ENCODE measurements at places on chromosomes 5 and 9.

DNA sequence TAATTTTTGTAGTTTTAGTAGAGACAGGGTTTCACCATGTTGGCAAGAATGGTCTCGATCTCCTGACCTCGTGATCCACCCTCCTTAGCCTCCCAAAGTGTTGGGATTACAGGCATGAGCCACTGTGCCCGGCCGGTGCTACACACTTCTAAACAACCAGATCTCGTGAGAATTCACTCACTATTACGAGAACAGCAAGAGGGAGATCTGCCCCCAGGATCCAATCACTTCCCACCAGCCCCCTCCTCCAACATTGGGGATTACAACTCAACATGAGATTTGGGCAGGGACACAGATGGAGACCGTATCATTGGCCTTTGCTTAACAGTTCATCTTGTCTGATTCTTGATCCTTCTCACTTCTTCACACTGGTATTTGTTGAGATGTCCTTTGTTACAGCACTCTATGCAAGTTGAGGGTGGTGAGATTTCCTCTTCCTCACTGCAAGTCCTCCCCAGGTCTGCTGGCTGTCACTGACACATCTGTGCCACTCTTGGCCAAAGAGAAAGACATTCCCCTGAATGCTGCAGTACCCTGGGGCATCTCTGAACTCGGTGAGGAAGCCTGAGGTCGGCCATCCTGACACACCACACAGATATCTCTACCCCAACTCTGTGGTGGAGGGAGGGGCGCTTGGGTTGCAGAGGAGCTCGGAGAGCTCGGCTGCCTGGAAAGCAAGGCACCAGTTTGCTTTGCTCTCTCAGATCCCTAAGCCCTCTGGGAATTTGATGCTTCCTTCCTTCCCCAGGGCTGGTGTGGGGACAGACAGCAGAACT is 4.2 kb upstream of the SUB1 start:
- no peak for DNase-seq

DNA sequence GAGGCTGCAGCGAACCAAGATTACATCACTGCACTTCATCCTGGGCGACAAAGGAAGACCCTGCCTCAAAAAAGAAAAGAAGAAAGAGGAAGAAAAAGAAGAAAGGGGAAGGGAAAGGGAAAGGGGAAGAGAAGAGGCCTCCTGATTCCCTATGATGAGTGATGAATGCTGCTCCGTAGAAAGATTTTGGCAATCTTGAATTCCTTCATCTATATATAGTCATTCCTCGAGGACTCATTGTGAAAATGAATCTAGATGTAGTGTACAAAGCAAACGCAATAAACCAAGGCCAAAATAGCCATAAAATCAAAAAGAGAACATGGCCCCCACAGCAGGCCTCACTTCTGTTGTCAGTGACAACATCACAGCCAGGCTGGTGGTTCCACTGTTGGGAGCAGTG is 218.0 kb downstream of the DCP2 start:
- no peak for DNase-seq

GRCh38 chr9:134381671-134382516 is 55.6 kb downstream of the RXRA start:
- no peak for DNase-seq

- DNase-seq: no peak
Measured at GRCh38 chr5:115457571-115457970, 87.0 kb downstream of the FEM1C start.

DNA sequence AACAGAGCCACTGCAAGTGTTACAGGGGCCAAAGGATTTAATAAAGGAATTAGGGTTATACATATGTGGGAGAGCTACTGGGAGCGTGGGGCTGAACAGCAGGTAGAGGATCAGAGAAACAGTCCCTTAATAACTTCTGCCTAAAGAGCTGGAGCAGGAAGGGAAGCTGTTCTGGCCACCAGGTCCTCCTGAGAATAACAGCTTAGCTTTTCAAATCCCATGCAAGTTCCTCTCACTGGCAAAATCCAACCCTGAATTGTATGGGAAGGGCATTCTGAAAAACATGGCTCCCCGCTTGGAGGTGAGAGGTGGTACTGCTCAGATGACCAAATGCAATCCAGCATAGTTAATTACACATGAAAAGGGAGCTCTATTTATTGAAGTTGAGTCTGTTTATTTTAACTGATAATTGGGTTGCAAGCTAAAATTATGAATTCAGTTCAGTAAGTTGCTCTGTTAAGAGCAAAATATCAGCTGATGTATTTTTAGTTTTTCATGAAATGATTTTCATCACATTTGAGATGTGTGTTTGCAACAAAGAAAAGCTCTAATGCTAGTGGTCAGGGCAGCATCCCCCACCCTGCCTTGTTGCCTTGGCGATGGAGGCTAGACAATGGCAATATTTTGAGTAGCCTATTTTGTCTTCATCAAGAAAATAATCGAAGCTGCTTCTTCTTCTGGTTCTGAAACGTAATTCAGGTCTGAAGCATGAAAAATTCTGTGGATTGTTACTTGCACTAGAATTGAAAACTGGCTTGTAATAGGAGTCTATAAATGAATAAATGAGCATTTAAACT is 58.4 kb upstream of the SH3GL2 start:
- DNase-seq: no peak

- no peak for DNase-seq
Measured at GRCh38 chr9:89941875-89942274, 337.1 kb downstream of the GADD45G start.

GRCh38 chr5:82174128-82174918 is 103.8 kb downstream of the RPS23 start:
- peak; percentile 25 for DNase-seq

DNA sequence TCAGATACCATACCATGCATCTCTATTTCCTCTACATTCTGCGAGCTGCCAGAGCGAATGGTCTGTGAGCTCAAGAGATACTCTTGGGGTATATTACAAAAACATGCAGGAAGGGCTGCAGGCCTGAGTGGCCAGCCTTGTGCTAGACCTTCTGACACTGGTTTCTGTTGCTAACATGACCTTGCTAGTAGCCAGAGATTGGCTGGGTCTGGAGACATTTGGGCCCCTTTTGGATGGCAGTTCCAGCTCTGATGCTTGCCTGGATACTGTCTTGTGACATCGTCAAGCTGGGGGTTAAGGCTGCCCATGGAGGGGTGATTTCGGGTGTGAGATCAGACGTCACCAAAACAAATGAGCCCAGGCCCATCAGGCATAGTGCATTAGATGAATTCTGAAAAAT is 56.1 kb upstream of the FSTL4 start:
- DNase-seq: no peak

DNA sequence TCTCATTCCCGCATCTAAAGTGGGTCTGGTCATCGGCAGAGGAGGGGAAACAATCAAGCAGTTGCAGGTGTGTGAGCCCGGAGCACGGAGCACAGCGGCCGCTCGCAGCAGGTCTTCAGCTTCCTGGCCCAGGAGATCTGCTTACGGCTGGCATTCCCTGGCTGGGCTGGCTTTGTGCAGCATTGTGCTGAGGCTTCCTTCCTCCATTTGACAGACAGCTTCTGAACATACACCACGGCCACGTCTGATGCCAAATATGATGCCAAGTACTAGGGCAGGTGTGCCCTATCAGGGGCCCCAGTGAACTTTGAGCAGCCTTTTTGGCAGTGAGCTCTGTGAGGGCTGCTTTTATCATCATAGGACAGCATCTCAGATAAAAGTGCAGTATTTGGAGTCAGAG is 37.1 kb downstream of the FUBP3 start:
- no peak for DNase-seq

GRCh38 chr9:80125731-80126264 is 554.0 kb downstream of the TLE4 start:
- no peak for DNase-seq

DNA sequence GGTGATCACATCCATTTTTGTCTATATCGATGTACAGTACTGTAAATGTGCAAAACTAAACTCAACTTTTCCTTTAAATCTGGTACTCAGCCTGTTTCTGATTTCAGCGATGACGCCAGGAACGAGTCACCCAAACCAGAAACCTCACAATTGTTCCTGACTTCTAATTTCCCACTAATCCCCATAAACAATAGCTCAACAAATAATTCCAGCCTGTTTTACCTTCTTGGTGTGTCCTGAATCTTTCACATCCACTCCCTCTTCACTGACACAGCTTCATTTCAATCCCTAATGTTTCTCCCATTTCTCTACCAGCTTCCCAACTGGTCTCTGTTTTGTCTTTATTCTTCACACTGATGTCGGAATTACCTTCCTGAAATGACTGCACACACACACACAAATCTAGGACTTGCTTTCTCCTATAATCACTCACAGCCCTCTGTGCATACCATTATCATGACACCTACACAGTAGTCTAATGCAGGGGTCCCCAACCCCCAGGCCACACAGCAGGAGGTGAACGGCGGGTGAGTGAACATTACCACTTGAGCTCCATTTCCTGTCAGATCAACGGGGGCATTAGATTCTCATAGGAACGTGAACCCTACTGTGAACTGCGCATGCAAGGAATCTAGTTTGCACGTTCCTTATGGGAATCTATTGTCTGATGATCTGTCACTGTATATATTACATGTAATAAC is 97.8 kb upstream of the SLC30A5 start:
- no peak for DNase-seq

GRCh38 chr5:159734366-159734765 is 181.9 kb upstream of the ADRA1B start:
- no peak for DNase-seq

- DNase-seq: no peak
Measured at GRCh38 chr9:117750401-117750800, 46.2 kb downstream of the TLR4 start.

DNA sequence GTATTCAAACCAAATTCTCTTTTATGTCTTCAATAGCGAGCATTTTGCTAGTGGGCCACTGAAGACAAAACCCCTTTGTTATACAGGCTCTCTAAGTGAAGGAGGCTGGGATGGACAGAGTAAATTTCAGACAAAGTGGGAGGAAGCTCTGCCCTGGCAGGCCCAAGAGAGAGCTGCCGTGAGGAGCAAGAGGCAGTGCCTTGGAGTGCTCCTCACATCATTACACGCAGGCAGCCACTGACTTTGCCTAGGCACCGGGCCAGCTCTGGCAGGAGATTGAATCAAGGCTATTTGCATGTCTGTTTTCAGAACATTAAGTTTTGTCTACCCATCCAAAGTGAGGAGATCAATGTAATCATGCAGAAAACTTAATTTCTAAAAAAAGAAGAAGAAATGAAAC is 167.7 kb downstream of the CCDC192 start:
- no peak for DNase-seq

DNA sequence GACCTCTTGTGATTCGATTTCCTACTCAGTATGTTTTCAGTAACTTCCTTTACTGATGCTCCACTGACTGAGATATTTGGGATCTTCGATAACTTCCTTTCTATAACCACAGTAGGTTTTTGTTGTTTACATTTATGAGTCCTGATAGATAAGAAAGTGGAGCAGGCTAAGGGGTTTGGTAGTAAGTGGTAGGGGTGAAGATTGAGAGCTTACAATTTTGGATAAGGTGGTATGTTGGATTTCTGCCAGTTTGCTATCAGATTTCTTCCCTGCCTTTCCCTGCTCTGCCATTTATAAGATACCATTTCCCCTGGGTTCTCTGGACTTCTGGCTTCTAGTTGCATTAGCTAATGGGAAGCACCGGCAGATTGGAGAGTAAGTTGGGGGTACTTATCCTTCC is 7.9 kb upstream of the NDUFS4 start:
- DNase-seq: no peak

GRCh38 chr5:31554552-31554951 is 22.5 kb downstream of the C5orf22 start:
- no peak for DNase-seq

- no peak for DNase-seq
Measured at GRCh38 chr9:95499847-95500246, 16.9 kb downstream of the PTCH1 start.

DNA sequence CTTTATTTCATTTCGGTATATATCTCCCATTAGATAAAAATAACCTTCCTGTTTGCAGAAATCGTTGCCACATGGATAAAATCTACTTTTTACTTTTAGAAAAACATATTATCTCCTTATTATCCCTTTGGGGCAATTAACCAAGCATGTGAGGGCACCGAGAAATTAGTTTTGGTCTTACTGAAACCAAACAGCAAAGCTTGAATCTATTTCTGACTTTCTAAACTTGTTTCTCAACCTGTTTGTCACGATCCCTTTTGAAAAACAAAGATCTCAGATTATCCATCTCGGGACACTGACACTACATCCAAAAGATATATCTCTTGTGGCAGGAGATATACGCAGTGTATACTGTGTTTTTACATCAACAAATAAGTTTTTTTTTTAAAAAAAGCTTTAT is 2.3 kb downstream of the TUT7 start:
- no peak for DNase-seq

GRCh38 chr9:108933231-108933717 is 650 bp downstream of the ELP1 start:
- DNase-seq: no peak

DNA sequence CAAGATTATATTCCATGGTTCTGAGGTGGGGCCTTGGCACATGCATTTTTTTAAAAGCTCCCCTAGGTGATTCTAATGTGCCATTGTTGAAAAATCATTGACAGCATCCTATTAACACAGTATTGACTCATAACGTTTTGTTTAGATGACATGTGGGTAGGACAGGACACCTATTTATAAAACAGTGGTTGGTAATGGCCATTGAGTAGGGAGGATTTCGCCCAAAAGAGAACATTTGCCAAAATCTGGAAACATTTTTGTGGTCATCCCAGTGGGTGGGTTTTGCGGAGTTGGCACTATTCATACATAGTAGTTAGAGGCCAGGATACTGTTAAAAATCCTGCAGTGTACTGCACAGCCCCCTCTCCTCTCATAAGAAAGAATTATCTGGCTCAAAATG is 6.4 kb upstream of the CHD1 start:
- no peak for DNase-seq

GRCh38 chr5:81601919-81602318 is 149.0 kb downstream of the SSBP2 start:
- DNase-seq: no peak

- no peak for DNase-seq
Measured at GRCh38 chr9:87696641-87697040, 29.3 kb upstream of the CTSL start.

DNA sequence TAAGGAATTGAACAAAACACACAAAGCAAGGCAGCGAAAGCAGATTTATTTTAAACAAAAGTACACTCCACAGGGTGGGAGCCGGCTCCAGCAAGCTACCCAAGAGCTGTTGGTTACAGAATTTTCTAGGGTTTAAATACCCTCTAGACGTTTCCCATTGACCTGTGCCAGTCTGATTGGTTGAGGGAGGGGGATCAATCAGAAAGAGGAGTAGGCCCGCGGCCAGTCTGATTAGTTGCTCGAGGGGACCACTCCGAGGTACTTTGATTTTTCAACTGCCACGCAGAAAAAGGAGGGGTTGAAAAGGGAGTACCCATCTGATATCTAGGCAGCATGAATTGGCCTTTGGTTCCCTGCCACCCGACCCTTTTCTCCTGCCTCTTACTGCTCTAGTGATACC is 998 bp downstream of the SRP19 start:
- no peak for DNase-seq

GRCh38 chr9:93422977-93423616 is 28.4 kb upstream of the FAM120A start:
- no peak for DNase-seq

- DNase-seq: no peak
Measured at GRCh38 chr5:118614731-118615456, 373.5 kb downstream of the DTWD2 start.

Measured in activated CD4-positive, alpha-beta T cell treated with anti-CD3 and anti-CD28 coated beads for 1 hour (primary cell).